ENCODE measurements at places on chromosomes 12 and 14. TPM values are rescaled to one million over a fixed set of nuclear protein-coding genes. Genes with fewer than 3 reads are reported as not detected.

- no peak for DNase-seq
Observed at GRCh38 chr14:100825713-100826331, at the start of gene MEG3. Gene MEG3, plus strand, starts transcription at chr14:100826118.

- no peak for DNase-seq
Observed at GRCh38 chr12:124660851-124661250, 93.4 kb upstream of the NCOR2 start.

DNA sequence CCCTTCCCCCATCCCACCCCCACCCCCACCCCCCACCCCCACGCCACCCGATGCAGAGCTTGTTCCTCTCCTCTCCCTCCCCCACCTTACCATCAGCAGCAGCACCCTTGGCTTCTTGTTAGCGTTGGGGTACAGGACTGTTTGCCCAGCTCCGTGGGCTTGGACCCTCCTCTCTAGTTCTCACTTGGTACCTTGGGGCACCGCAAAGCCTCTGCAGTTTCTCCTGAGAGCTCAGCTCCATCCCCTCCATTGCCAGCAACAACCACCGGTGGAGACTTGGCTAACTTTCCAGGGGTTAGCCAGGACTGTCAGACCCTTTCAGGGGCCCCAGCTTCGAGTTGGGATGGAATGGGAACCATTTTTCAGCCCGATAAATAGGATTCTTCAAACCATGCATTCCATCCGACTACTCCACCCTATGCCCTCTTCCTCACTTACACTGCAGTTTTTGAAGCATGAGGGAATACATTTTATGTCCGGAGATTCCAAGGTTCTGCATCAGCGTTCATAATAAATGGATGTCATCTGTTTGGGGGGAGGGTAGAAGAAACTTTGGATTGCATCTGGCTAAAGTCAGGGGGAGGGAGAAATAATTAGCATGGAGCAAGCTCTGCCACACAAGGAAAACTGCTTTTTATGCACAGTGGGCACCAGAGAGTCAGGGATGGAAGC lies 1.1 kb downstream of the SCN8A start:
- no peak for DNase-seq

LRRIQ1 gene
- total RNA-seq: 0.66 TPM

CAPS2 gene
- total RNA-seq: 13.8 TPM
